ENCODE measurements at places on chromosomes 12 and 14. TPM values are rescaled to one million over a fixed set of nuclear protein-coding genes. Genes with fewer than 3 reads are reported as not detected.

DNA sequence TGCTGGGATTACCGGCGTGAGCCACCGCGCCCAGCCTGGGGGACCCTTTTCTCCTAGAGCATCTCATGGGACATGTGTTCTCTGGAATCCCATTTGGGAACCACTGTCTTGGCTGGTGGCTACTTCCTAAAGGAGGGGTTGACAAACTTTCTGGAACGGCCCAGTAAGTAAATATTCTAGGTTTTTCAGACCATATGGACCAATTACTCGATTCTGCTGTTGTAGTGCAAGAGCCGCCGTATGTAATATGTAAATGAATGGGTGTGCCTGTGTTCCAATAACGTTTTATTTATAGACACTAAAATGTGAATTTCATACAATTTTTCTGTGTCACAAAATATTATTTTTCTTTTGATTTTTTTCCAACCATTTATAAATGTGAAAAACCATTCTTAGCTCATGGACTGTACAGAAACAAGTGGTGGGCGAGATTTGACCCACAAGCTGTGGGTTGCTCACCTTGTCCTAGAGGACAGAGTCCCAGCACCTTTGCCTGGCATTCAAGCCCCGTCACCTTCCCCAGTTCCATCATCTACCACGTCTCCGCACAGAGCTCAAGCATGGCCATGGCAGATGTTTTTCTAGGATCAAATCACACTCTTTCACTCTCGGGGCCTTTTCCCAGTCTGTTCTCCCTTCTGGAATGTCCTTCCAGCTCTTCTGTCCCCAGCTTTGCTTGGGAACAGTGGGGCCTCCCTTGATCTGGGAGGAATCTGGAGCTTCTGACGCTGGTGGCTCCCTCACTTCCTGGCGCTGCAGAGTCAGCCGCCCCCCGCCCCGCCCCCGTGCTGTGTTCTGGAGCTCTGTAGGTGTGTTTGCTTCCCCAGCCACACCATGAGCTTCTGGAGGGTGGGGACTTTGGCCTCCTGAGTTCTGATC is 17.9 kb upstream of the RCOR1 start:
- DNase-seq, result no peak

DNA sequence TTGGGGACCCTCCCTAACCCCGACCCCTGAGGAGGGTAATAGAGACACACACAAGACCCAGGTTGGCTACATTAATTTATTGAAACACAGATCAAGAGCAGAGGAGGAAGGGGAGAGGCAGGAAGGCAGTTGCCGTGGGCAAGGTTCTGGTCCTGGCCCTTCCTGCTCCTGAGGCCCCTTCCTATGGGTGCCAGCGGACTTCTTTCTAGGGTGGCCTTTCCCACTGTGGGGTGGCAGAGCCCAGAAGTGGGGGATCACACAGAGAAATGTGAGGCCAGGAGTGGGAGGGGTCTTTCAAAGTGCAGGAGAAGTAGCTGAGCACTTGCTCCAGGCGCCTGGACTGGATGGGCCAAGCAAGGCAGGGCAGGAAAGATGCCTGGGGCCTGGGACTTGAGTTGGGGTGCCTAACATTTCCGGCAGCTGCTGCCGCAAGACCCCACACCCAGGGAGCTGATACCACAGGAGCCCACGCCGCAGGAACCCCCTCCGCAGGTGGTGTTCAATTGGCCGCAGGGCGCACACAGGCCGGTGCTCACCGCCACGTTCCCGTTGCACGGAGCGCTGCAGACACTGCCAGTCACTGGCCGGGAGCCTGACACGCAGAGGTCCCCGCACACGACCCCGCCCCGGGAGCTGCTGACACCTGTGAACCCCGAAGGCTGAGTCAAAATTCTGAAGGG is 5.3 kb downstream of the KRT81 start:
- DNase-seq, result no peak

Gene EDDM3A
- total RNA-seq, result not detected

- no peak for DNase-seq
These were observed 13.3 kb downstream of the TSPAN9 start for GRCh38 chr12:3090240-3091037.

Gene NYNRIN
- 7.3 TPM for total RNA-seq

DNA sequence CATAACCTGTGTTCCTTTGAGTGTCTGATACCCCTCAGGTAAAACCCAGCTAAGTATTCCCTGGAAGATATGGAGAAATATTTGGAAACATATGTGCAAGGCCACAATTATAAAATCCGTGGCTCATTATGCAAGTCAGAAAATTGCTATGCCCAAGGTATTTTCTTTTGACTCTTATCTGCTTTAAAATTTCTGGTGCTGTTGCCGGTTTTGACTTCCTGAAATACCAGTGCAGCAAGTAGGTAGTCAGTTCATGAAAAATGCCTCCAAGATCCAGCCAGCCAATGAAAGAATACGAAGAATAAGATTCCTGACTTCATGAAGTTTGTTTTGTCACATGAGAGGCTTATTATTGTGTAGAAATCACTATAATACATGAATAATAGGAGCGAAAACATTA is 20.2 kb upstream of the FUT8 start:
- DNase-seq, result no peak

Gene ART4
- total RNA-seq, result 1.3 TPM

GRCh38 chr12:120100630-120101029 is 15.9 kb downstream of the RAB35 start:
- peak; percentile 75 for DNase-seq

Gene OR6C2
- not detected for total RNA-seq

Gene KRT77
- not detected for total RNA-seq

Gene DHRS4
- 18.4 TPM for total RNA-seq

Gene VSIG10
- total RNA-seq, result 41.0 TPM

Measured in body of pancreas (tissue), 4 donors.